ENCODE measurements at places on chromosomes 4 and X.

GRCh38 chrX:10631416-10632145 lies 11.2 kb upstream of the MID1 start:
- no peak for DNase-seq

DNA sequence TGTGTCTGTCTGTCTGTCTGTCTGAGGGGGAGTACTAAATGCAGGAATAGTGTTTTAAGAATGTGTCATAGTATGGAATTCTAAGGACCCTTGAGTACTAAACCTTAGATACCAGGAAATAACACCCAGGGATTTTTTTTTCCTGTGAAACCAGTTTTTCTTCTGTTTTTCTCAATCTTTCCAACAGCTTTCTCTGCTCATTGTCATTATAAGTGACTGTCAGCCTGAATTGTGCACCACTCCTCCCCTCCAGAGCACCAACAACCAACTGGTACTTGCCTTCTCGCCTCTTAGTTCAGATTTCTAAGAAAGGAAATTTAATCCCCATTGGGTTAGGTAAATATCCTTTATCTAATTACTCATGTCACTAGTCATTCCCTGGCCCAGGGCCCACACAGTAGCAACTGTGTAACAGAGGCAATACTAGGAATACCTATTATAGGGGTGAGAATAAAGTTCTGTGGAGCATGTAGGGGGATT lies 320.6 kb downstream of the ADGRL3 start:
- no peak for DNase-seq

DNA sequence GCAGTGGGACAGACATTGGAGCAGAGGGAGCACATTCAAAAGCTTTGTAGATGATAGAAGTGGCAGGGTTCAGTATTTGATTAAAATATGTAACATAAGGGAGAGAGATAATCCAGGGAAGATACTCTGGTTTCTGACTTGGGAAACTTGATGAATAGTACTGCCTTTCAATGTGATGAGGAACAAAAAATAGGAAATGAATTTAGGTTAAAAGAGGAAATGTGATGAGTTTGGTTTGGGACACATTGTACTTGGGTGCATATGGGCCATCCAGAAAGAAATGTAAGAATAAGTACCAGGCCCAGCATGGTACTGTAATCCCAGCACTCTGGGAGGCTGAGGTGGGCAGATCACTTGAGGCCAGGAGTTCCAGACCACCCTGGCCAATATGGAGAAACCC lies 20.9 kb upstream of the NDNF start:
- no peak for DNase-seq

GRCh38 chr4:139819082-139819481 lies 153.5 kb downstream of the MGST2 start:
- no peak for DNase-seq

GRCh38 chr4:154984148-154984547 lies 203.1 kb downstream of the RBM46 start:
- no peak for DNase-seq
